Dorsolateral prefrontal cortex (tissue), 122 donors: ENCODE measurements at places on chromosomes 1 and 21. TPM values are rescaled to one million over a fixed set of nuclear protein-coding genes. Genes with fewer than 3 reads are reported as not detected.

Gene RGS7
- total RNA-seq = 60.2 TPM

Gene GABPB2
- total RNA-seq = 18.4 TPM

DNA sequence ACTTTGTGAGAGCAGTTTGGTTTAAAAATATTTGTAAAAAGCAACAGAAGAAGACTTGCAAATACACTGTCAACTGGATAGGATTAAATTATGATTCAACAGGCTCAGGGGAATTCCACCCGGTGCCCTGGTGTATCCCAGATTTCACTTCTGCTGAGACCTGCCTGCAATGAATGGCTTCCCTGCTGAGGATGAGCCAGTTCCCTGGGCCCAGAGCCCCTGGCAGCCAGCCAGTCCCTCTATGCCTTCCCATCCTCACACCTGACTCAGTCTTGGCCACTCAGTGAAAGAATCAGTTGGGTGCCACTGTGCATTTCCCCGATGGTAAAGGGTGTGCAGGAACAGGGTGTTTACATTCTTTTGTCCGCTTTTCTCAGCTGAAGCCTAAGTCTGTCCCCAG is 64.4 kb downstream of the KCTD3 start:
- no peak for DNase-seq

GRCh38 chr1:192552760-192553191 is 22.8 kb upstream of the RGS1 start:
- DNase-seq = no peak
